ENCODE measurements at places on chromosomes 2 and 18. TPM values are rescaled to one million over a fixed set of nuclear protein-coding genes. Genes with fewer than 3 reads are reported as not detected.

DNA sequence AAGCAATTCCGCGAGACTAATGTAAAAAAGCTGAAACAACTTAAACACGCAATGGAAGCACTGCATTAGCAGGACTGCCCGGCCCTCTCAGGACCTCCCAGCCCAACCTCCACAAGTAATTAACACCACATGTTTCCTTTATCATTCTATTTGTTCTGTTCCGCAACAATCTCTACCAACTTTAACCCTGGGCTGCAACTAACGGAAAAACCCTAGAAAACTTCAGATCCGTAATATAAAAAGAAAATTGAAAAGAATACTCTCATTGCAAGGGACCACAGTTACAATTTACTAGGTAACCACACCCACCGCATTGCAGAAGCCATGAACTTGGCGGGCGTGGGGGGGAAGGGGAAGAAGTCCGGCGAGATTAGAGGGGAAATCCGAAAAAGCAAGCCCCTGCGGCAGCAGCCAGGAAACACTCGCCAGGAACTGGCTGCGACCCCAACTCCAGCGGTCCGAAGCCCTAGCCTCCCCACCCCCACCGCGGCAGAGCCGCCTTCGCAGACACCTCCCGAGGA is 1.2 kb downstream of the EPB41L3 start:
- ATAC-seq, result no peak

DNA sequence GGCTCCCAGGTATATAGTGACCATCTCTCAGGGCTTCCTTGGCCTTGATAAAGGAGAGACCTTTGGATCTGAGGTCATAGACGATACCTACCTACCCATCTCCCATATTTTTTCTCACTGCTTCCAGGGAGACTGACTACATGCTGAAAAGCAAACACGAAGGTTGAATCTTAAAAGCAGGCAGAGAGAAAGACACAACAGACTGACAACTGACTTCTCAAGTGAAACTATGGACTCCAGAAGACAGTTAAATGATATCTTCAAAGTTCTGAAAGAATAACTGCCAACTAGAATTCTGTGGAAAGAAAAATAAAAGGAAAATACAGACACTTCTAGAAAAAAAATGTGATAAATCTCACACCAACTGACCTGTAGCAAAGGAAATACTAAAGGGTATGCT is 76.5 kb upstream of the HAAO start:
- no peak for ATAC-seq

GRCh38 chr2:197096649-197097048 is 170.1 kb upstream of the PGAP1 start:
- ATAC-seq, result no peak

GRCh38 chr2:201959198-201959597 is 74.5 kb upstream of the FZD7 start:
- ATAC-seq, result no peak

DNA sequence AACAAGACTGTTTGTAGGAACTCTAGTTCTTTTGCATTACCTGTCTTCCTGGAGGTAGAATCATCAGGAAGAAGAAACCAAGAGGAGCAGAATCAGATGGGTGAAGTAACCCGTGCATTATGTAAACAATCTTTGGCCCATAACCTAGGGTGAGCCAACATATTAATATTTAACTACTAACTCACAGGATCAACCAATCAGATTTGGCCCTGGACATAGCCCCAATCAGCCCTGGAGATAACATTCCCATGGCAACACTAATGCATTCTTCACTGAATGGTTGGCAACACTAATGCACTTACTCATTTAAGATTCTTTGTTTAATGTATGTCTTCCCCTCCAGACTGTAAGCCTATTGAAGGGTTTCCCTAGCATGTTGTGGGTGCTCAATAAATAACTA is 72.0 kb upstream of the CTAGE1 start:
- no peak for ATAC-seq

GRCh38 chr18:35581898-35582641 is 530 bp downstream of the GALNT1 start:
- peak; percentile 23 for ATAC-seq

GRCh38 chr2:204340511-204340910 is 204.8 kb upstream of the PARD3B start:
- ATAC-seq, result no peak

- ATAC-seq, result no peak
Measured at GRCh38 chr2:125516496-125517109, 1139.4 kb upstream of the GYPC start.

The LIPG gene
- 0.16 TPM for total RNA-seq

The EFHD1 gene
- 12.5 TPM for total RNA-seq

The VAPA gene
- 355 TPM for total RNA-seq

The GDF7 gene
- total RNA-seq, result 19.9 TPM

The EVX2 gene
- 0.08 TPM for total RNA-seq

The SLC5A7 gene
- 2.3 TPM for total RNA-seq

The SLC9A4 gene
- not detected for total RNA-seq

The CFAP65 gene
- total RNA-seq, result not detected
